ENCODE measurements at places on chromosomes 5 and 9. TPM values are rescaled to one million over a fixed set of nuclear protein-coding genes. Genes with fewer than 3 reads are reported as not detected.

Gene IL5
- not detected for total RNA-seq

DNA sequence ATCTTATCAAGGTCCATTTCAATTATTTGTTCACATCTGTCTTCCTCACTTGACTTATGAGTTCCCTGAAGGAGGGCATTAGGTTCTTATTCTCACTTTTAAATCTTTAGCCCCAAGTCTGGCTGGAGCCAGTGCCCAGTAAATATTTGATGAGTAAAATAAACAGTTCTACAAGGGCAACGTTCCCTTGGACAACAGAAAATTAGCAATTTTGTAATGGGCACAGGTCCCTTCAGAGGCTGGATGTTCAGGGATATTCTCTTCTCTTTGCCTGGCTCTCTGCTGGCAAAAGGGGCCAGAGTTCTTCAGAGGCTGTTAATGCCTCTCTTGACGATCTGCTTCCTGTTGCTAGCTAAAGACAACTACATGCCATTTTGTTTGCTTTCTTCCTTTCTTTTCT, 149.7 kb downstream of the SEMA6A start:
- DNase-seq = no peak

DNA sequence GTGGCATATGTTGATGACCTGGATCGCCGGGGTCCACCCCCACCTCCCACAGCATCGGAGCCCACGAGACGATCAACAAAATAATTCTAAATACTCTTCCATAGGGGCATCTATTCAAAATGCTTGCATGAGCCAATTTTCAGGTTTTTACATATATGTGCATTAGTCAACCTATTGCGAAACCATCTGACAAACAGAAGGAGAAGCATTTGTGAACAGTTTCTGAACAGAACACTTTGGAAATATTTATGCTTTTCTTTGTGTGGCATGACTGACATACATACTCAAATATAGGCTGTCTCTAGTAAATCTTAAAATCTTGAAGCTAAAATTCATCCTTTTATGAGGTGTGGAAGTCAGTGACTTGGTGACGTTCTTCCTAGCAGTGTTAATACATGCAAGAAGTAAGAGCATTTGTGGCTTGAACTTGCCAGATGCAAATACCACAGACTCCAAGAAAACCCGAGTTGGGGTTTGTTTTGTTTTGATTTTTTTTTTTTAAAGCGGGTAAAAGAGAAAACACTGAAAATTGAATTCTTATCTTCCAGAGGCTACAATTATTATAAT, 5.3 kb downstream of the GPR151 start:
- DNase-seq = no peak

Gene TLX3
- not detected for total RNA-seq

- no peak for DNase-seq
These were observed 24.8 kb downstream of the FYB1 start for GRCh38 chr5:39194466-39195136.

GRCh38 chr5:174376056-174376455, 330.6 kb downstream of the NSG2 start:
- DNase-seq = no peak

- no peak for DNase-seq
These were observed 53.8 kb upstream of the FTMT start for GRCh38 chr5:121797681-121798518.

Gene SH3GL2
- 9.6 TPM for total RNA-seq

- no peak for DNase-seq
These were observed 49.0 kb downstream of the SECISBP2 start for GRCh38 chr9:89367281-89367680.
